ENCODE measurements at places on chromosomes 1 and 21.

DNA sequence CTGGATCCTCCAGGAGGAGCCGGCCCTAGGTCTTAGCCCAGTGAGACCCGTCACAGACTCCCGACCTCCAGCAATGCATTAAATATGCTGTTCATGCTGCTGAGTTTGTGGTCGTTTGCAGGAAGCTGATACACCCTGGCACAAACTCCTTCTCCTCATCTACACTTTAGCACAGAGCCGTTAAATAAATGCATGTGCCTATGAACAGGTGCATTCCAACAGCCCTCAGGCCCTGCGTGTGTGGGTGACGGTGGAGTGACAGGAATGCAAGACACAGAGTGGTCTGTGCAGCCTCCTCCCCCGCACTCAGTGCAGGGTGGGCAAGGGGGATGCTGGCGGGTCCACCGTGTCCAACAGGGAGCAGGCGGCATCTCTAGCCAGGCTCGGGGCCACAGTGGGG is 106.6 kb upstream of the TMPRSS2 start:
- no peak for DNase-seq

DNA sequence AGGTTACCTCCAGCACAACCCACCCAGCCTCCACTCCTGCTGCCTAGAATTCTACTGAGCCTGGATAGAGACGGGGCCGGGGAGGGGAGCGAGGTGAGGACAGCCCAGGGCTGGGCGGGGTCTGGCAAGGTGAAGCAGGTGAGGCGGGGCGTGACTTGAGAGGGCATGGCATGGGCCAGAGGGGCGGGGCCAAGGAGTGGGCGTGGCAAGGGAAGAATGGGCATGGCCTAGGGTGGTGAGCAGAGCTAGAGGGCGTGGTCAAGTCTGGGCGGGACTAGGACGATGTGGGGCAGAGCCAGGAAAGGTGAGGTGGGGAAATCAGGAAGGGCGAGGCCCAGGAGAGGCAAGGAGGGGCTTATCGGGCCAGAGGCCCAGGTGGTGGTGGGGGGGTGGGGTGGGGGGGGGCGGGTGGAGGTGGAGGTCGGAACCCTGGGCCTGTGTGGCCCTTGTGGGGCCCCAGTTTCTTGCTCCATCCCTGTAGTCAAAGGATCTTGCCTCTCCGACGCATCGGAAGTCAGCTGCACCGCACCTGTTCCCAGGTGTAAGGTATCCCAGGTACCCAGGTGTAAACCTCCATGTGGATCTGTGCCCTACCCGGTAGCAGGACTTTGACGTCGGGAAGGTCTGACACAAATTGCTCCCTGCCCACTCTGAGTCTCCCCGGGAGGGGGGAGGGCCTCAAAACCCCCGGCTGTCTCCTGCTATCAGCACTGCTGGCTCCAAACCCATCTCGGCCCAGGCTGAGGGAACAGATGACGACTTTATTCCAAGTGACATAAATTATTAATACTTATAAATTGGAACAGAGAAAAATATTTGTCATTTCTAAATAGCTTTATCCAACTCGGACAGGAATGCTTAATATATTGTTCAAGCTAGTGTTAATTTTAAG is 32.9 kb upstream of the UTS2 start:
- DNase-seq = no peak

DNA sequence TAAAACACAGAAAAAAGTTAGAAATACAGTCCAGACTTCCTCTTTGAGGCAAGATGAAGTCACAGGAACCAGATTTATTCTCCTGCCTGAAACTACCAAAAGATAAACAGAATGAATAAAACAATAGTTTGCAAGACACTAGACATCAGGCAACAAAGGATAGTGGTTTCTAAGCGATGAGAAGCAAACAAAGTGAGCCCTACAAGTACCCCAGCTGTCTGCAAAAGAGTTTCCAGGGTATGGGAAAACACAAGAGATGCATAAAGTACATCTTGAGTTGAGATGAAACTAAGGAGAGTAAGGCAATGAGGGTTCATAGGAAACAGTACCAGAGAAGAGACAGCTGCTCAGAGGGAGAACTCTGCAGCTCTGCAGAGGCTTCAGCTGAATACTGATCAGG is 83.3 kb upstream of the COL24A1 start:
- DNase-seq = no peak

GRCh38 chr1:151594143-151594625 is 17.7 kb upstream of the SNX27 start:
- DNase-seq = peak; percentile 76

DNA sequence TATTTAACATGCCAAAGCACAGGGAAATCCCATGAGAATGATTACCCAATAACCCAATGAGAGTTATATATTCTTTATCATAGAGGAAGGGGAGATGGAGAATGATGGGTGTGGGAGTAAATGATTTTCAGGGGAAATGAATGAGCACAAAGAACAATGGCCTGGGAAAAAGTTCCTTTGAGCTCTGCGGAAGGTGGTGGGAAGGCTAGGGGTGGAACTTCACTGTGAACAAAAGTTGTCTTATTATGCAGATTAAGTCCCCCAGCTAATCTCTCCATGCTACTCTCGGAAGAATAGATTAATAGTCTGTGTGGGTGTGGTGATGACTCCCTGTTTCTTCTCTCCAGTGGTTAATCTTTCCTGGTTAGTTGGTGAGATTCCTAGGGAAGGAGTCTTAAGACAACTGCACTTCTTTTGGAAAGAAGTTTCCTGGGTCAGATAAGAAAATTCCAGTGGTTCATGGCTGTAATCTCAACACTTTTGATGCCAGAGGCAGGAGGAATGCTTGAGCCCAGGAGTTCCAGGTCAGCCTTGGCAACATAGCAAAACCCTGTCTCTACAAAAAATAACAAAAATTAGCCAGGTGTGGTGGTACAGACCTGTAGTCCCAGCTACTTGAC is 71.6 kb downstream of the DNTTIP2 start:
- no peak for DNase-seq

- no peak for DNase-seq
These were observed 3.0 kb downstream of the APP start for GRCh38 chr21:26167593-26167992.

- DNase-seq = no peak
These were observed 275.5 kb upstream of the PRMT6 start for GRCh38 chr1:106780806-106781569.

- no peak for DNase-seq
These were observed 5.5 kb downstream of the RIPK4 start for GRCh38 chr21:41761211-41761933.

DNA sequence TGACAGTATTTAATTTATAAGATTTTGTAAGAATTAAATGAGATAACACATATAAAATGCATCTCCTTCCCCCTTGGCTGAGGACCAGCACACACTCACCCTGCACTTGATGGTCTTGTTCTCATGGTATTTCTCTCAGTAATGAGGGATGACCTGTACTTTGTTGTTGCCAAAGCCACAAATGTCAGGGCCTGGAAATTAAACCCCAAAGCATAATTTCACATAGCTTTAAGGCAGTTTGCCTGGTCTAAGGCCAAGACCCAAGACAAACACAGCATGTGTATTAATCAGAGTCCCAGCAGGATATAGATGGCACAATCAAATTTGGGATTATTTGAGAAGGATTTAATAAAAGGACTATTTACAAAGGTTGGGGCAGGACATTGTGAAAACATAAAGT is 48.6 kb upstream of the EPS15 start:
- DNase-seq = no peak

- DNase-seq = no peak
These were observed 82.0 kb downstream of the KCNK1 start for GRCh38 chr1:233695901-233696300.

DNA sequence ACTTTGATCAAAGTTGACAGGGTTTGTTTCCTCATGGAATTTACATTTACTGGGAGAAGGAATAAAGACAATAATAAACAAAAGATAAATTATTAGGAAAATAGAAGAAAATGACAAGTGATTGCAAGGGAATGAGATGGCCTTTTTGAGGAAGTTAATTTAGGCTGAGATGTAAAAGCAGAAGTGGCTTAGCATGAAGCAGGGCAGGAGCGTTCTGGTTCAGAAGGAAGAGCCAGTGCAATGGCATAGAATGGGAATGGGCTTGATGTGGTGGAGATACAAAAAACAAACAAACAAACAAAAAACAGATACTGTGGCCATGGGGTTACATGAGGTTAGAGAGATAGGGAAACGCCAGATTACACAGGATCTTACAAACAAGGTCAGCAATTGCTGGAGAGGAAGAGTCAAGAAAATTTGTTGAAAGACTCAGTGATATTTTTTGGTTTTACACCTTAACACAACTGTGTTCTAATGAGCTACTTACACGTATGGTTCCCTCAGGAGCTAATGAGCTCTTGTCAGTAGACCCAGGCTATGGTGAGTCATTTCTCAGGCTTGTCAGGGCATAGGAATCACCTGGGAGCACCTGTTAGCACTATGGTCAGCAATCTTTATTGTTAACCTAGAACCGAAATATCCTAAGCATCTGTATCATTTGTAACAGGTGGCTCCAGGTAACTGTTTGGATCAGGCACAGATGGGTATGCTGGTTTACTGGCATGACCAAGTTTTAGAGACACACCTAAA is 8.7 kb upstream of the CADM3 start:
- no peak for DNase-seq

GRCh38 chr1:80509965-80510522 is 1290.7 kb upstream of the ADGRL2 start:
- DNase-seq = no peak

DNA sequence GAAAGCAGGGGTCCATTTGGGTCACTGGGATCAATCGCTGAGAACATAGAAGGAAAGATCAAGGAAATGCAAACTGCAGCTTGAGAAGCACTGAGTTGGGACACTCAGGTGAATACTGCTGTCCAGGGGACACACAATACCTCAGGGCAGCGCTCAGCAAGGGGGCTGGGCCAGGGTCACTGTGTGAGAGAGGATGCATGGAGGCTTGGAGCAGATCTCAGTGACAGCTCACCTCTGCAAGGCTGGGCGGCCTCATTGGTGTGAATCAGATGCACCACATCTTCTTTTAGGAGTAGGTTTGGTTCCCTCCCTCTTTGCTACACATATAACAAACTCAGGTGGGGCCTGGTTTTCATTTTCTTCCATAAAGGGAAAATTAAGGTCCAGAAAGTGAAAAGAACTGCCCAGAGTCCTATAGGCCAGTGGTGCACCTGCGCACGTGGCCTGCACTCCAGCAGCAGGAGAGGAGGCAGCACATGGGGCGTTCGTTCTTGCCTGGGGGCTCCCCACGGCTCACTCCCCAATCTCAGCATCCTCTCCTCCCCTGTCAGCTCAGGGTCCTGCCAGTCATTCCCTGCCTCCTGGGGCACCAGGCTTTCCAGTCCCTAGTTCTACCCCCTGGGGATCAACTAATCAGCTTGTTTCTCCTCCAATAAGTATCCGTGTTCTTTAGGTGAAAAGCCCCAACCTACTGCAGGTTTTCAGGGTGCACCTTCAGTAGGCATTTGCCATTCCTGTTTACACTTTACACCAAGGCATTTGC is 1.5 kb downstream of the A3GALT2 start:
- DNase-seq = no peak

- DNase-seq = no peak
These were observed 34.8 kb downstream of the ACTL8 start for GRCh38 chr1:17789926-17790325.

DNA sequence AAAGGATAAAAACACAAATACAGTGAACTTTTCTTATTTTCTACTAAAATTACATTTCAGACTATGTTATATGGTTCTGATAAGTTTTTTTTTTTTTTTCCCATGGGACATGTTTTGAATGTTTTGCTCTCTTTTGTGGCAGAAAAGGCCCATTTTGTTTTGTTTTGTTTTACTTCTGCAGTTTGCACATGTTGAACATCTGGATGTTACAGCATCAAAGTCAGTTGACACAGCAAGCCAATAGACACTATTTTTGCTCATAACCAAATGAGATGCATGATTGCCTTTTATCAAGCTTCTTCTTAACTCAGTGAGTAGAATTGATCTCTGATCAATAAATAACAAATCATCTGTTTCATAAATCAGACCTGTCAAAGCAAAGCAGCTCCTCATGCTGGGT is 904.2 kb downstream of the ADGRL2 start:
- DNase-seq = no peak

- DNase-seq = no peak
These were observed 54.0 kb downstream of the ZNHIT6 start for GRCh38 chr1:85654066-85654782.

DNA sequence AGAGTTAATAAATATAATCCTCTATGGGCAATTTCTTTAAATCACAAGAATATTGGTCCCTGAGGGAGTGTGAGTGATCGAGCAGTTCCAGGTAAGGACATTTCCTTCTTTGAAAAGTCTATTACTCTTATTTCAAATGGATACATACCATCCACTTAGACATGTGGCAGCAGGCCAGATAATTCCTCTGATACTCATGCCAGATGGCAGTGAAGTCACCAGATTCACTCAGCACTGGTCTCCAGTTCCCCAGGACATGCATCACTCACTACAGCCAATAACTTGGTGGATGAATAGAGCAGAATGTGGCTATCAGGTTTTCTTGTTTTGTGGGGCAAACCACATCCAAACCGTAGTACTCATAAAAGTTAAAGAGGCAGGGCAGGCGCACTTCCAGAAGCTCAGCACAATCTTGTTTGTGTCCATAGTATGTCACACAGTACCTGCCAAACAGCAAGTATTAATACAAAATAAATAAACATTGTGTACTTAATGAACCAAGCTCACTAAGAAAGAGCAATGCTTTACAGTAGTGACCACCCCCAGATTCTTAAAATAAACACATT is 74.2 kb upstream of the CD53 start:
- DNase-seq = no peak

GRCh38 chr1:150997126-150997872 is 9.4 kb downstream of the MINDY1 start:
- no peak for DNase-seq

DNA sequence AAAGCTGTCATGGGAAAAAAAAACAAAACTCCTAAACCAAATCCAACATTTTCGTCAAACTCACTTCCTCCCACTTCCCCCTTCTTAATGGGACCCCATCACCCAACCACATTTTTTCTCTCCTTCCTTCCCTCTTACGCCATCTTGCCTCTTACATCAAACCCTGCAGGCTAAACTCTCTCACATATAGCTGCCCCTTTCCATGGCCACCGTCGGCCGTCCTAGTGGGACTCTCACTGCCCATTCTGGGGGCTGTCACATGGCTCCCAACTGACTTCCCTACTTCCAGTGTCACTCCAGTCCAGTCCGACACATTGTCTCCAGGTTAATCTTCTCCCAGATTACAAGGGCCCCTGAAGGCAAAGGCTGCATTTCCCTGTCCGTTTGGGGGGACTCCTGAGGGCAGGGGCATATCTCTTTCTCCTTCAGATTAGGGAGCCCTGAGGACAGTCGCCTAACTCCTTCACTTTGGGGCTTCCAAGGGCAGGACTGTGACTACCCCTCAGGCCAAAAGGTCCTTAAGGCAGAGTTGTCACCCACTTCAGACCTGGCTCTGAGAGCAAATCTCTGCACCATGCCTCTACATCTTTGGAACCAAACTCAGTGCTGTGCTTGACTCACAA is 658 bp downstream of the UBXN11 start:
- DNase-seq = no peak

DNA sequence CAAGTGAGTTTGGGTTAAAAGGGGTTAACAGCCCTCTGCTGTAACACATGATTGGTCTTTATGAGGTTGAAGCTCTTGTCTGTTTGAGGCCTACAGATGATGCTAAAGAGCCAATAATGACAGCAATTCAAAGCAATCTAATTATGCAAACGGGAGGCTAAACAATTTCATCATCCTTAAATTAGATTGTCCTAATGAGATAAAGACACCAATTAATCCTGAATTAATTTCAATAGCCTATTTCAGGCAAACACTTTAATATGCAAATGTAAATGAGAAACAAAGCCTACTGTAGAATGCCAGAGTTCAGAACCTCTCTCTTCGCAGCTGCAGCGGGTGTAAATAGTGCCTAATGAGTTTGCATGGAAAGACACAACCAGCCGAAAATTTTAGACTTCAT is 504.7 kb upstream of the PBX1 start:
- DNase-seq = no peak

All from progenitor cell of endocrine pancreas (in vitro differentiated cells).